Activated T-cell treated with anti-CD3 and anti-CD28 coated beads for 4 hours (primary cell): ENCODE measurements at places on chromosomes 16 and 17.

- DNase-seq: peak; percentile 51
Measured at GRCh38 chr17:80861892-80862291, 129.7 kb upstream of the CHMP6 start.

DNA sequence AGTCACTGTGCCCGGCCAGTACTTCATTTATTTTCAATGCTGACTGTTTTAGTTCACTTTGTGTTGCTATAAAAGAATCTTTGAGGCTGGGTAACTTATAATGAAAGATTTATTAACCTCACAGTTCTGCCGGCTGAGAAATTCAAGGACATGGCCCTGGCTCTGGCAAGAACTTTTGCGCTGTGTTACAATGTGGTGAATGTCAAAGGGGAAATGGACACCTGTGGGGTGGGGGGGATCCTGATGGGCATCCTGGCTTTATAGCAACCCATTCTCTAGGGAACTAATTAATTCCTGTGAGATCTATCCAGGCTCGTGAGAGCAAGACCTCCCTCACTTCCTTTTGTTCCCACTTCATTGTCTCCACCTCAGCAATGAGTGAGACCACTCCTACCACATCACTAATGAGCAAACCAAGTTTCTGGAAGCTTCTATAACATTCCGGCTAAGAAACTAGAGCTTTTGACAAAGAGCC lies 17.1 kb upstream of the CDH3 start:
- no peak for DNase-seq

DNA sequence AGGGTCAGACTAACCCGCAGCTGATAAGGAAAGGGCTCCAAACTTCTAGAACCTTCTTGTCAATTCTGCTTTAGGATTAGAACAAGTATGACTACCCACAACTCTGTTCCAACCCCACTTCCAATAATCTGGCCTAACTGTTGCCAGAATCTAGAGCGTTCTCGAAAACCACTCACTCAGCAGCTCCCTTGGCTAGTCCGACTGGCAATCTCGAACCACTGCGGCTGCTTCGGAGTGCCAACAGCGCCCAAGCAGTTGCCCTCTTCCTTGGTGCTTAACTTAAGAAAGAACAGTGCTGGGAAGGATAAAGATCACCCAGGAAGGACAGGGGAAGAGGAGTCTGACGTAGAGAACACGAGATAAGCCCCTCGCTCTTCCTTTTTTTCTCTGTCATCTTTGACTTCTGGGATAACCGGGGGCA lies 818 bp downstream of the DNAJC7 start:
- DNase-seq: no peak

GRCh38 chr17:82238472-82239201 lies 9.8 kb downstream of the SLC16A3 start:
- peak; percentile 51 for DNase-seq

DNA sequence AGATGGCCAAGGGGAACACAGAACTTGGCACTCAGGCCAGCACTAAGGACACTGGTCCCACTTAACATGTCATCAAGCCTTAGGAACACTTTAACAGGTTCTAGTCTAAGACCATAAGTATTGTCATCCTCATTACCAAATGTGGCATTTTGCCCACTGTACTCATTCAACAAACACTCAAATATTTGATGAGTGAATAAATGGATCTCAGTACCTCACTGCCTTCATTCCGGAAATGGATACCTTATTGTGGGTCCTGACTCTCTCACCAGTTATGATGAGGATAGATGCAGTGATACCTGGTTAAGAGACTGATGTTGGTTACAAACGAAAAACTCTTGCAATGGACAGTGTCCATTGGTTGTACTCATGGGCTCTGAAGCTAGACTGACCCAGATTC lies 455.2 kb upstream of the DYNLRB2 start:
- no peak for DNase-seq

DNA sequence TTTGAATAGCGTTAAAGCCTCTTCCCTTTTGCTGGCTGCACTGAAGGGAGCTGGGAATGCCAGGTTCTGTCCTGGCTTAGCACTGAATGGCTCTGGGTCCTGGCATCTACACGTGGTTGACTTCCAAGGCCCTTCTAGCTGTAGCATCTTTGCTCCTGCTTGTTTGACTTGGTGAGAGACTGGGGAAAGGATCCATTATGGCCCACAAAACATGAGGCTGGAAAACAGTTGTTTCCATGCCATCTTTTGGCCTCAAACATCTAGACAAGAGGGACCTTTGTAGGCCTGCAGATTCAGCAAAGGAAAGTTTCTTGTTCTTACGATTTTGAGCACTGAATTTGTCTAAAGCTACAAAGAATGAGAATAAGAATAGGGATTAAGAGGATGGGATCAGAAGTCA lies 32.5 kb downstream of the EPN2 start:
- DNase-seq: no peak

GRCh38 chr17:73187203-73187769 lies 5.6 kb upstream of the COG1 start:
- no peak for DNase-seq

DNA sequence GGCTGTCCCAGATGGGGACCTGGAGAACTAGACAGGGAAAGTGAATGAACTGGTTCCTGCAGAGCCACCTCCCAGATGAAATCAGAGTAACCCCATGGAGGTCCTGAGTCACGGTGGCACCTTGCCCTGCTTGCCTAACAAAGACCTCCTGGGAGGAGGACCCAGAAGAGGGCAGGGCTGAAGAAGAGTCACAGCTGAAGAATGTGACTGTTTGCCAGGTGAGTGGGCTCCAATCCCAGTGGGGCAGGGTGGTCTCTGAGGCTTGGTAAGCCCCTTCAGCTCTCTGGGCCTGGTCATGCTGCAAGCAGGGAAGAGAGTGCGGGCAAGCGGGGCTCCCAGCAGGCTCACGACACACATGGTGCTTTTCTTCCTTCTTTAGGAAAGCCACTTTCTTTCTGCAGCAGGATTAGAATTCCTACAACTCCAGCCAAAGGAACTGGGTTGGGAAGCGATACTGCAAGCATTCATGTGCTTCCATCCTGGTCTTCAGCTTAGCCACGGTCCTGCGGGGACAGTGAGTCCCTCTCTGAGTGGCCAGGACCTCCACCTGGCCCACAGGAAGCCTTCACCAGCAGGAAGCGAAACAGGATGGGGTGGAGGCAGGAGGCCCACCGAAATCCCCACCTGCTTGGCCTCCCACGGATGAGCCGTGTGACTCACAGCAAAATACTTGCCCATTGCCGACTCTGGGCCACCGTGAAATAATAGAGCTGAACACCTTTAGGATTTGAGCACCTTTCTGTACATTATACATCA lies 4.3 kb downstream of the C16orf74 start:
- DNase-seq: no peak

DNA sequence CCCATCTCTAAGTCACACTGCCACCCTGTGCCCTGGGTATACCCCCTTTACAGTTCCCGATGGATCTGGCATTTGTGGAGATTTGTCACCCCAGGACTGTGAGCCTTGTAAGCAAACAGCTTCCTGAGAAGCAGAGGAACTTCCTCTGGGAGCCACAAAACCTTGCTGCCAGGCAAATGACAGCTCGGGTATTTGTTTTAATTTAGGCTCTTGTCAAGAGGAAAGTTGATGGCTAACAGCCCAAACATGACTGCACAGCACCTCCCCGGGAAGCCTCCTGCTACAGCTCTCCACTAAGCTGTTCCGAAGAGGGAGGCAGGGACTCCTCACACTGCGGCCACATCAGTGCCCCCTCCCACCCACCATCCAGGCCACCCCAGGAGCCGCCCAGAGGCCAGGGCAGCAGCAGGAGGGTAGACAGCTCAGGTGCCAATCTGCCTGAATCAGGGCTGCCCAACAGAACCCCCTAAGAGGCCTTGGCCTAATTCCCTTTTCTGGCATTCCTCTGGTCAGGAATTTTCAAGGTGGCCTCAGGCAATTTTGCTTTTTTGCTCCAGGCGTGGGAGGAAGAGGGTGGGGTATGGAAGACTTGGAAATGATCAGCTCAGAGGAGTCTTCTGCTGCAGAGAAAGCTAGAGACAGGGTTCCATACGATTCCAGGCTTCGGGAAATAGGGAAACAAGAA lies 2.6 kb downstream of the ABR start:
- no peak for DNase-seq
